Mesenteric fat pad (tissue), 1 donor: ENCODE measurements at places on chromosomes 6 and 20.

DNA sequence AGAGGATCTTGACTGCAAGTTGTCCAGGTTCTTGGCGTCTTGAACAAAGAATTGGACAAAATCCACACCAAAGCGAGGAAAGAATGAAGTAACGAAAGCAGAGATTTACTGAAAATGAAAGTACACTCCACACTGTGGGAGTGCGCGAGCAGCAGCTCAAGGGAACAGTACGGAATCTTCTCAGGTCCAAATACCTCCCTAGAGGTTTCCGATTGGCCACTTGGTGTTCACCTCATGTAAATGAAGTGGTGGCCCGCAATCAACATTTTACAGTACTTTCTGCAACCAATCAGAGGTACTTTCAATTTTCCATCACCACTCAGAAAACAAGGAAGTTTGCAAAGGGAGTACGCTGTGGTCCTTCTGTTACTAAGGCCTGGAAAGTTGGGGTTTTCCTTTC, 122.4 kb downstream of the PTPRK start:
- no peak for DNase-seq

GRCh38 chr20:47863315-47863965, 78.2 kb upstream of the SULF2 start:
- DNase-seq = no peak

DNA sequence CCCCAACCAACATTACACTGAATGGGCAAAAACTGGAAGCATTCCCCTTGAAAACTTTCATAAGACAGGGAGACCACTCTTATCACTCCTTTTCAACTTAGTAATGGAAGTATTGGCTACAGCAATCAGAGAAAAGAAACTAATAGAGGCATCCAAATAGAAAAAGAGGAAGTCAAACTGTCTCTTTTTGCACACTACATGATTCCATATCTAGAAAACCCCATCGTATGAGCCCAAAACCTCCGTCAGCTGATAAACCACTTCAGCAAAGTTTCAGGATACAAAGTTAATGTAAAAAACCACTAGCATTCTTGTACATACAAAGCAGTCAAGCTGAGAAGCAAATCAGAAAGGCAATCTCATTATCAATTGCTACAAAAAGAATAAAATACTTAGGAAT, 580.4 kb upstream of the PTCHD4 start:
- DNase-seq = no peak

DNA sequence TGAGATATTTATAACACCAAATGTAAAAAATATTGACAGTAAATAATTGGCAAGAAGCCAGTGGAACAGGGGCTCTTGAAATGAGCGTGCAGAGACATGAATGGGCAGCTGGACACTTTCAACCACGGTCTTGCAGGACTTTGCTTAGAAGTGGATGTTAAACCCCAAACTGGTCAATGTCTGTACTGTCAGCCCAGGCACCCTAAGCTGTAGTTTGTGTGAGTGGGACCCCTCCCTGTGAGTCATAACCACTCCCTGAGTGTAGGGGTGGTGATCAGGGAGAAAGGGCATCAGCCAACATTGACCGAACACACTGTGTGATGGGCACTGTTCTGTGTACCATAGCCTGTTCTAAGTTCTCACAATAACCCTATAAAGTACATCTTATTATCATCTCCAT, 108.6 kb downstream of the FIG4 start:
- DNase-seq = no peak

DNA sequence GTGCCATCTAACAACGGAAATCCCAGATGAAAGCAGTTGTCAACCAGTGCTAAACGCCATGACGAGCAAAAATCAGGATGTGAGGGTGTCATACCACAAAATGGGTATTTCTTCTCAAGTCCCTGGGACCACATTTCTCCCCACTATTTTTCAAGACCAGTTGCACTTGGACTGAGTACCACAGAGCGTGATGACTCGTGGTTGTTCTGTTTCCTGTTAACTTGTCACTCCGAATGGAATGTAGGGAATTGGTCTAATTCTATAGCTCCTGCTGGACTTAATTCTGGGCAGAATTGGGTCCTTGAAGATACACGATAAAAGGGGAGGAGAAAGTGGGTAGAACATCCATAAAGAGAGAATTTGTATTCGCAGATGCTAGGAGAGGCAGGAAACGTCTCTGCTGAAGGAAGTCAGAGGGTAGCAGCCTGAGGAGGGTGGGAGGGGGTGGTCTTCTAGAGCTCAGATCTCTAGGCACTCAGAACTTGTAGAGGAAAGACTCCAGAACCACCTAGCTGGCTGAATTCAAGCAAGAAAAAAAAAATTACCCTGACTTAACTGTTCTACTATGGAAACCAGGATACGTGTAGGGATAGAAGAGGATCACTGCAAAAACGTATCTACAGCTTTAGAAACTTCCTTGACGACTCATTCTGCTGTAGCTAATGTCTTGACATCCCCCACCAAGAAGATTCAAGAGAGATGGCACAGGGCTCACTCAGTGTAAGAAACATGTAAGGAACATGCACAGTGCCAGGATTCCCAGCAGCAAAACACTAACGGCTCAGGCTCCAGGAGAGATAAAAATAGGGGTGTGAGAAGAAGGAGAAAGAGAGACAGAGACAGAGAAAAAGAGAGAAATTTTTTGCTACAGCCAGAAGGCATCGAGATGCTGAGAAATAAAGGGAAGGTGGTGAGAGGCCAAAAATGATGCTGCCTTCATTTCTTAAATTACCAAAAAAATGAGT, 494.7 kb downstream of the CD83 start:
- DNase-seq = no peak
